ENCODE measurements at places on chromosomes 3 and 15.

- H3K4me3 ChIP-seq = no peak overlapping the region
- no peak for DNase-seq
- no peaks in the 10 kb centered on the region for H3K4me1 ChIP-seq
- no peaks in the 10 kb centered on the region for H3K36me3 ChIP-seq
- H3K27ac ChIP-seq = no peak overlapping the region
Observed at GRCh38 chr3:57974796-57975388, 33.3 kb upstream of the FLNB start.

DNA sequence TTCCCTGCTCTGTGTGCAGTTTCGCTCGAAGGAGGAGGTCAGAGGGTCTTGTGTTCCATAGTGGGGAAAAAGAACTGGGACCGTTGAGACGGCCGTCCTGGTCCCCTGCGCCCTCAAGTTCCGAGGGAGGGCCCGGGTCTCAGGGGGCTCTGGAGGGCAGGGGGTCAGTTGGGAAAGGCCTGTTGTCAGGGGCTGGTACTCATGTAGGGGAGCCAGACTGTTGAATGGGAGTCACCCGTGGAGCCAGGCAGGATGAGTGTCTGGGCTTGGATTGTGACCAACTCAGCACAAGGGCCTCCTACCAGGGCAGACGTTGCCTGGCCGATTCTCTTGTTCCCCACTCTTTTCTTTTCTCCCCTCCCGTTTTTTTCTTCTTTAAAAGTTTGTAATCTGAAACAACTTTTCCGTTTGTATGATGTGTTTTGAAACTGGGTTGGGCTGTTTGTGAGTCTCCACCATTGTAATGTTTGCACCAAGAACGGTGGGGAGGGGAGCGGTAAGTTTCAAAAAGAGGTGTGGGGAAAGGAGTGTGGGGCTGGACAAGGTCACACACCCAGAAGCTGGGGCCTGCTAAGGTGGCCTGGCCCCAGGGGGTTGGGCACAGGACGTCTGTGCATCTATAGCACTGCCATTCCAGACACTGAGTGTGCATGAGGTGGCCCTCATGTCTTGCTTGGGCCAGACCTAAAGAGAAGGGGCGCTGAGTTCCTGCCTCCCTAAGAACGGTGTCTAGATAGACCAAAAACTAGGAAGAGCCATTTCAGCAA lies 1.1 kb downstream of the CMTM7 start:
- H3K36me3 ChIP-seq = peaks cover 30% of the 10 kb centered on the region
- DNase-seq = no peak
- peaks cover 59% of the 10 kb centered on the region for H3K4me1 ChIP-seq
- peak overlapping the region; percentile 90 for H3K27ac ChIP-seq
- no peaks in the 10 kb centered on the region for H3K27me3 ChIP-seq
- H3K4me3 ChIP-seq = peak overlapping the region; percentile 97

DNA sequence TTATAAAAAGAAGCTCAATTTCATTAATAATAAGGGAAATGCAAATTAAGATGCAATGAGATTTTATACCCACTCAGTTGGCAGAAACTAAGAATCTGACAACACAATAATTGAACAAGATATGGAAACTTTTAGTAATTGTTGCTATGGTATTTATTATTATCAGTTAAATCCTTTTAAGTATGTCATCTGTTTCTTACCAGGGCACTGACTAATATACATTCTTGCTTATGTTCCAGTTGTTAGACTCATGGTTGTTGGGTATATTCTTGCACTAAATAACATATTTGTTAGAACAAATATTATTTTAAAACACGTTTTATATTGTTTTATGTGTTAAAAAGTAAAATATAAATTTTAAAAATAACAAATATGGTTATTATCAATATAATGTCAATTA lies 690.3 kb downstream of the MECOM start:
- H3K36me3 ChIP-seq = no peaks in the 10 kb centered on the region
- no peaks in the 10 kb centered on the region for H3K27me3 ChIP-seq
- H3K4me3 ChIP-seq = no peak overlapping the region
- no peaks in the 10 kb centered on the region for H3K4me1 ChIP-seq
- DNase-seq = no peak

DNA sequence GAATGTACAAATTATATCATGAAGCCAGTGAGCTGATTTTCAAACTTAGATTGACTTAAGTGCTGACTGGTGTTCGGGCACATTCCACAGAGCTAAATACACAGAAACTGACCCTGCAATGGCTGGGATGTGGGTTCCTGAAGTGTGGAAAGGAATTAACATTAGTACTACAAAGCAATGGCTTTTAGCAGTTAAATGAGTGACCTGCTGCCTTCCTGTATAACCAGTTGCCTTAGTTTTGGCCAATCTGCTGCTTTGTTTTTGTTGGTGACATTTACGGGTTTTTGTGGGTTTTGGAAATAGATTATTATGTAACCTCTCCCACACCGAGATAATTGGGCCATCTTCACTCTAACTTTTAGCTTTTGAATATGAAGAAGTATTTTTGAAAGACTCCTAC lies 2.4 kb upstream of the SKIC8 start:
- H3K4me3 ChIP-seq = peak overlapping the region; percentile 16
- H3K27me3 ChIP-seq = peaks cover 6% of the 10 kb centered on the region
- H3K36me3 ChIP-seq = peaks cover 7% of the 10 kb centered on the region
- H3K27ac ChIP-seq = no peak overlapping the region
- H3K4me1 ChIP-seq = peaks cover 23% of the 10 kb centered on the region

DNA sequence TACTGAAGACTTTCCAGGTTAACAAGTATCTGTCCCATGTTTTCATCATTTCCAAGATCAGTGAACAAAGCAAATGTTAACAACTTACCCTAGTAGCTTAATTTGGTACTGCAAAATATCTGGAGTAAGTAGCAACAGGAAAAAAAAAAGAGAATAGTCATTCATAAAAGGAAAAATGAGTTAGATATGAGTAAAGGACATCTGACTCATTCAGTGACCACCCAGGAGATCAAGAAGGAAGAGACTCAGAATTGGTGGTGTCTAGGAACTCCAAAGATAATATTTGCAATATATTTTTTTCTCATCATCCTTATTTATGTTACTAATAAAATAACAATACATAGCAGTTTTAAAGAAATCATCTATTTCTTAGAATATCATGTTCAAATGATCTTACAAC lies 253.8 kb upstream of the COL8A1 start:
- no peak for DNase-seq
- H3K36me3 ChIP-seq = no peaks in the 10 kb centered on the region
- no peak overlapping the region for H3K27ac ChIP-seq

DNA sequence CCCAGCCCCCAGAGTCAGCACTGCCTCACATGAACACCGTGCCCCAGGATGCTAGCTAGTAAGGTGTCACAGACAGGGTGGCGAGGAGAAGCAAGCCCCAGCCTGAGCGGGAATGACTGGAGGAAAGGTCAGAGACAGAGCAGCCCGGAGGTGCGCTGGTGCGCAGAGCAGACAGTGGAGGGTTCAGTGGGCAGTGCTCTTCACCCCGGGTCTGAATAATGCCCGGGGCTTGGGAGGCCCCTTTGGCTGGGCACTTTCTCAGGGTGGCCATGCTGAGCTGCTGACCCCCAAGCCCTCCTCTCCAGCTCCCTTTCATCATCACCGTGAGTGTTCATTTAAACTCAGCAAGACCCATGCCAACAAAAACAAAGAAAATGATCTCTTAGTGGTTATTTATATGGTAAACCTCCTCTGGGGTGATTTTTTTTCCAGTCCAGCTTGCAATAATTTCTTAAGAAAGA lies 110.8 kb downstream of the VGLL4 start:
- H3K36me3 ChIP-seq = peaks cover 4% of the 10 kb centered on the region
- H3K27ac ChIP-seq = no peak overlapping the region
- H3K4me1 ChIP-seq = no peaks in the 10 kb centered on the region
- no peak overlapping the region for H3K4me3 ChIP-seq
- DNase-seq = no peak

DNA sequence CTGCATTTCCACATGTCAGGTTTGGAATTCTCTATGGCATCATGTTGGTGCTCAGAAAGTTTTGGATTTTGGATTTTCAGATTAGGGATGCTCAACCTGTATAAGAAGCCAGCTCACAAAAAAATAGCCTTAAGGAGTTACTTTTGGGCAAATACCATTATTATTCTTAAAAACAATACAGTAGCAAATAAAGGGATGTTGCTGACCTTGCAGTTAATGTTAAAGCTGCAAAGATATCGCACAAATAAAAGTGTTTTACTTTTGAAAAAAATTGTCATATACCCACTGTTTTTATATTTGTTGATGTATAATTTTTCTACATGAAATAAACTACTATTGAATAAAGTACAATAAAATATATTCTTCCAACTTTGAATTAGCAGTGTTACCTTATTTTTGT lies 60.1 kb downstream of the LYSMD4 start:
- peaks cover 71% of the 10 kb centered on the region for H3K36me3 ChIP-seq
- H3K27me3 ChIP-seq = no peaks in the 10 kb centered on the region
- H3K4me3 ChIP-seq = no peak overlapping the region
- DNase-seq = no peak
- H3K27ac ChIP-seq = no peak overlapping the region
- no peaks in the 10 kb centered on the region for H3K4me1 ChIP-seq

DNA sequence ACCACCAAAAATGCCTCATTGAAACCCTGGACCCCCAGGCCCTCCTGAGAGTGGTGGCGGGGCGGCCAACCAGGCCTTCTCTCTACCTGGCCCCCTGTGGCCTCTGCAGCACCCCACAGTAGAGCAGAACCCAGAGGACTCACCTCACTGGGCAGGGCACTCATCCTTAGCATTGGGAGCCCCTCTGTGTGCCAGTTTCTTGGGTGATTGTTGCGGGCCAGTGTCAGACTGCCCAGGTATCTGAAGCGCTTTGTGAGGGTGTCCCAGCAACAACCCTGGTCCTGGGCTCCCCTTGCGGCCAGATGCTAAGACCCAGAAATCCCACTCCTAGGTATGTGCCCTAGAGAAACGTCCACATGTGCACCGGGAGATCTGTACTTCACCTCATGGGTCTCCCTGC lies 20.7 kb upstream of the MRPS22 start:
- peaks cover 12% of the 10 kb centered on the region for H3K27me3 ChIP-seq
- no peak overlapping the region for H3K27ac ChIP-seq
- H3K36me3 ChIP-seq = no peaks in the 10 kb centered on the region
- no peak for DNase-seq
- no peak overlapping the region for H3K4me3 ChIP-seq
- no peaks in the 10 kb centered on the region for H3K4me1 ChIP-seq

GRCh38 chr3:143362115-143362991 lies 242.8 kb downstream of the CHST2 start:
- H3K27me3 ChIP-seq = no peaks in the 10 kb centered on the region
- peaks cover 19% of the 10 kb centered on the region for H3K4me1 ChIP-seq
- H3K4me3 ChIP-seq = no peak overlapping the region
- peaks cover 14% of the 10 kb centered on the region for H3K36me3 ChIP-seq

- no peaks in the 10 kb centered on the region for H3K36me3 ChIP-seq
- H3K27ac ChIP-seq = peak overlapping the region; percentile 80
- no peaks in the 10 kb centered on the region for H3K27me3 ChIP-seq
Observed at GRCh38 chr3:31934866-31935265, 46.2 kb downstream of the OSBPL10 start.

GRCh38 chr3:13794322-13794721 lies 85.5 kb downstream of the WNT7A start:
- H3K27ac ChIP-seq = no peak overlapping the region
- no peak overlapping the region for H3K4me3 ChIP-seq
- no peaks in the 10 kb centered on the region for H3K4me1 ChIP-seq

DNA sequence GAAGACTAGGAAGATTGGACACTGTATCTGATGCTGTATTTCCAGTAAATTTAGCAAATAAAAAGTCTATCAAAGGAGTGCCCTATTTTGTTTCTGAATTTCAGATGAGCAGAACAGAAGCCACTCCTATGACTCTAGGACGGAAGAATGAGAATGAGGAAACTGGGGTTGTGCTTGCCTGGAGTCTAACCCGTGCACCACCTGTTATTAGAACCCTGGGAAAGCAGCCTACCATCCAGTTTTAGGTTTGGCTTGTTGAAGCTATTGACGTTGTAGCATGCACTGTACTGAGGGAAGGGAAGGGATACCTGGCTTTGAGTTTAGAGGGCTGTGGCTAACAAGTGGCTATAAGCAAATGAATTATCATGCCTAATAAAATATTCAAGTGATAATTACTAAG lies 318.5 kb downstream of the SLC9A9 start:
- H3K36me3 ChIP-seq = peaks cover 2% of the 10 kb centered on the region
- peaks cover 84% of the 10 kb centered on the region for H3K4me1 ChIP-seq
- peak overlapping the region; percentile 89 for H3K27ac ChIP-seq
- no peak for DNase-seq

DNA sequence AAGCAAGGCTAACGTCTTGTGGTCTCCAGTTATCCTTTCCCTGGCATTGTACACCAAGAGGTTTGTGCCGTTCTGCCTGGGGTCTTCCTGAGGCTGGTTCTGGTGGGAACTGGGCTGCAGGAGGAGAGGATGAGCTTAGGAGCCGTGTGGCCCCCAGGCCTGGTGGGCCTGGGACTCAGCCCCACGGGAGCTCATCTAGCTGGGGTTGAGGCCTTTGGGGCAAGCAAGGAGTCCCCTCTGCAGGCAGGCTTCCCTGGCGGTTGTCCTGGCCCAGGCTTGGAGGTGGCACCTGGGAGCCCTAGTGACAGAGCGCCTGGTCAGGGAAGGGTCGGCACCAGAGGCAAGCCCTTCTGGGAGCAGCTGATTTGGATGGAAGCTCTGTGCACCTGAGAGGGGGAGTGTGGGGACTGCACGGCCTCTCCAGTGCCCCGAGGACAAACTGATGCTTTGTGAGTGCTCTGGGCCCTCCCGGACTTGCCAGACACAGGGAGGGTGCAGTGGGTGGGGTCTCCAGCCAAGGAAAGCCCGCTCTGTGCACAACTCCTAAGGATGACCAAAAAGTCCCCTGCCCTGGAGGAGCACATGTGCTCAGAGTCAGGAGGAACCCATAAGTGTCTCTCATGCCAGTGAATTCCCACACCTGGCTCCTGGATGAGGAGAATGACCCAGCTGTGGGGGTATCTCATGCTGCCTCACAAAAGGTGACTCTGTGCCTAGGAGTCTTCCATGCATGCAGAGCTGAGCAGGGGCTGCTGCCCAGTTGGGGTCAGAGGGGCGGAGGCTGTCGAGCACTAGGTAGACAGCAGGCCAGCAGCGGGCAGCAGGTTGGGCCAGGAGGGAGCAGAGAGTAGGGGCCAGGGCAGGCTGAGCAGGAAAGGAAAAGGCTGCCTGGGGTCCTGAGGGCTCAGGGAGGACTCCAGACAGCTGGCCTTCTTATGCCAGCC lies 2.7 kb downstream of the PAK6 start:
- no peaks in the 10 kb centered on the region for H3K36me3 ChIP-seq
- peaks cover 18% of the 10 kb centered on the region for H3K4me1 ChIP-seq
- H3K27ac ChIP-seq = no peak overlapping the region
- DNase-seq = no peak

GRCh38 chr3:13397316-13397715 lies 22.8 kb downstream of the NUP210 start:
- H3K27me3 ChIP-seq = no peaks in the 10 kb centered on the region
- H3K4me1 ChIP-seq = peaks cover 8% of the 10 kb centered on the region
- H3K27ac ChIP-seq = no peak overlapping the region
- H3K4me3 ChIP-seq = no peak overlapping the region
- H3K36me3 ChIP-seq = peaks cover 70% of the 10 kb centered on the region

Measured in activated B cell treated with CpG ODN at 0.5 μM for 24 hours (primary cell).